ENCODE measurements at places on chromosomes 13 and 19. TPM values are rescaled to one million over a fixed set of nuclear protein-coding genes. Genes with fewer than 3 reads are reported as not detected.

DNA sequence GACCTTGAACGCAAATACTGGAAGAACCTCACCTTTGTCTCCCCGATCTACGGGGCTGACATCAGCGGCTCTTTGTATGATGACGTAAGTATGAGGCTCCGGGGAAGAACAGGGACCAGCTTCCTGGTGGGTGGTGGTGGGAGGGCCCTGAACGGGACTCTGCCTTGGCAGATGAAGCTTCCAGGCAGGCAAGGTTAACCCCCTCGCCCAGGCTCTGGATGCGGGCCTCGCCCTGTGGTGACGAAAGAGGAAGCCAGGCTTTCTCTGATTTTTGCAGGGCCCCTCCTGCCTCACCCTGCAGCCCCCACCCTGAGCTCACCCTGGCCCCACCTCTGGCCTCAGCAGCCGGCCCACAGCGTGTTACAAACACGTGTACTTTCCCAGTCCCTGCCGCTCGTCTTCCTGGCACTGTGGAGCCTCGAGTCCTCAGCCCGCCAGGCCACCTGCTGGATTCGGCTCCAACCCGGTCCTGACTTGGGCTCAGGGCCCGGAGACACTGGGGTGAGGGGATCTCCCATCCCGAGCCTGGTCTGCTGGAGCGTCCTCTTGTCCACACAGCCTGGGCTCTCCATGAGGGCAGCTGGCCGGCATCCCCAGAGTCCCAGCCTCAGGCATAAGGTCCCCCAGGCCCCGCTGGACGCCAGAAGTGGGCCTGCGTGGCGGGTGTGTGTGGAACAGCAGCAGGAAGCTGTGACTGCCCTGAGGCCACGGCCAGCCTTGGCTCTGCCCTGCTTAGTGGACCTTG, 72.4 kb downstream of the KDM4B start:
- no peak for DNase-seq

Gene ADGRE2
- total RNA-seq = 0.33 TPM

DNA sequence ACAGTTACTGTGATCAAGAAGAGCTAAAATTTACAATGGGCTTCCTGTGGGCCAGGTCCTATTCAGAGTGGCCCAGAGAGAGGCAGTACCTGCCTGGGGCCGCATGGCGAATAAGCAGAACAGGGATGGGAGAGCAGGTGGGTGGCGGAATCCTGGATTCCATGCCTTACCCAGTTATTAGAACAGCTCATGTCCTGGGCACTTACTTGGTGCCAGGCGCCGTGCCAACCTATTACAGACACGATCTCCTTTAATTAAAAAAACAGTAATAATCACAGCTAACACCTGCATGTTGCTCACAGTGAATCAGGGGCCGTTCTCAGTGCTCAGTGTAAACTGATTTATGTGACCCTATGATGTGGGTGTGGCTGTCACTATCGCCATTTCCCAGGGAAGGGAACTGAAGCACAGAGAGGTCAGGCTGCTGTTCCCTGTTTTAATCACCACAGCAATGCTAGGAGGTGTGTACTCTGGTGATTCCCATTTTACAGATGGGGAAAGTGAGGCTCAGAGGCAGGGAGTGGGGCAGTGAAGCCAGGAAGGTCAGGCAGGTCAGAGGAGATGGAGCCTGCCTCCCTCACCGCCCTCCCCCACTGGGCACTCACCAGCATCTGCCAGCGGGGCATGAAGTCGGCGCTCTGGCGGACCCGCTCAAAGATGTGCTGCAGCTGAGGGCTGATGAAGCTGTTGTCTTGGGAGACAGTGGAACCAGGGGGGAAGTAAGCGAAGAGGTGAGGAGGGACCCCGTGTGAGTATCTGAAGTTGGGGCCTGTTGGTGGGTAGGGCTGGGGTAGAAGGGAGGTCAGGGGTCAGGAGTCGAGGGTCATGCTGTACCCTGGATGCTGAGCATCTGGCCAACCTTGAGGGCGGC, 12.0 kb downstream of the COQ8B start:
- no peak for DNase-seq

DNA sequence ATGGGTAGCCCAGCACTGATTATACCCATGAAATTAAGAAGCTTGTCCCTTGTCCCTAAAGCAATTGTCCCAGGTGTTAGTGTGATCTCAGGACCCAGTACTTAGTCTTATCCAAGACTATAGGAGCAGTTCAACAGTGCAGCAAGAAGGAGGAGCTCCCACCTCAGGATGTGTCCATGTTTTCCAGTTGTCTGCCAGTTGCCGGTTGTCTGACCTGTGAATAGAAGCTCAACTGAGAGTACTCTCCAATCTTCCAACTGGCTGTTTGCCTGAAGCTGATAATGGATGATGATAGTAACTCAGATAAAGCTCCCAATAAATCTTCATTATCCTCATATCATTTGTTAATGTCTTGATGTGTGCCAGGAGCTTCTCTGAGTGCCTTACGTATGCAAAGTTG, 107.2 kb upstream of the HTR2A start:
- no peak for DNase-seq

Gene DCLK1
- total RNA-seq = 8.6 TPM

DNA sequence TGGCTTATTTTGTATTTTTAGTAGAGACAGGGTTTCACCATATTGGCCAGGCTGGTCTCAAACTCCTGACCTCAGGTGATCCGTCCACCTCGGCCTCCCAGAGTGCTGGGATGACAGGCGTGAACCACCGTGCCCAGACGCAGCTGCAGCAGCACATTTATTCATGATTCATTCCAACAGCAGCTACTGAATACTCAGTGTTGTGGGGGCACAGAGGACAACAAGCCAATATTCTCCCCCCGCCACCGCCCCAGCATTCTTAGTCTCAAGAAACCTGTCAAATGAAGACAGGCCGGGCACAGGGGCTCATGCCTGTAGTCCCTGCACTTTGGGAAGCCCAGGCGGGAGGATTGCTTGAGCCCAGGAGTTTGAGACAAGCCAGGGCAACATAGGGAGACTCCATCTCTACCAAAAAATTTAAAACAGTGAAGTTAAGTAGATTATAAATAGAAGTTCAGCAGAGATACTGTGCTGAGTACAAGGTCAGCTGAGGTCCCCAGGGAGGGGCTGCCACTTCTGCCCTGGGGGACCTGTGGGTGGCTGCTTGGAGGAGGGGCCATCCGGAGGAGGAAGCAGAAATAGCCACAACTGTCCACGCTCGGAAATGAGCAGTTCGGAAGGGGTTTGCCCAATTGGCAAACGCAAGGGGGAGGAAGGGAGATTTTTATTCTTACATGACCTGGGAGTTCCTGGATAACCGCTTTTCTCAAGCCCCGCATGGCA, 4.3 kb downstream of the DOT1L start:
- peak; percentile 45 for DNase-seq

- no peak for DNase-seq
Observed at GRCh38 chr13:95181586-95181985, 119.7 kb downstream of the ABCC4 start.

- no peak for DNase-seq
Observed at GRCh38 chr13:78608688-78609463, 5.5 kb upstream of the POU4F1 start.

Gene PSG11
- total RNA-seq = not detected

All from body of pancreas (tissue), 4 donors.